H54 (cell line): ENCODE measurements at places on chromosomes 3 and 15.

DNA sequence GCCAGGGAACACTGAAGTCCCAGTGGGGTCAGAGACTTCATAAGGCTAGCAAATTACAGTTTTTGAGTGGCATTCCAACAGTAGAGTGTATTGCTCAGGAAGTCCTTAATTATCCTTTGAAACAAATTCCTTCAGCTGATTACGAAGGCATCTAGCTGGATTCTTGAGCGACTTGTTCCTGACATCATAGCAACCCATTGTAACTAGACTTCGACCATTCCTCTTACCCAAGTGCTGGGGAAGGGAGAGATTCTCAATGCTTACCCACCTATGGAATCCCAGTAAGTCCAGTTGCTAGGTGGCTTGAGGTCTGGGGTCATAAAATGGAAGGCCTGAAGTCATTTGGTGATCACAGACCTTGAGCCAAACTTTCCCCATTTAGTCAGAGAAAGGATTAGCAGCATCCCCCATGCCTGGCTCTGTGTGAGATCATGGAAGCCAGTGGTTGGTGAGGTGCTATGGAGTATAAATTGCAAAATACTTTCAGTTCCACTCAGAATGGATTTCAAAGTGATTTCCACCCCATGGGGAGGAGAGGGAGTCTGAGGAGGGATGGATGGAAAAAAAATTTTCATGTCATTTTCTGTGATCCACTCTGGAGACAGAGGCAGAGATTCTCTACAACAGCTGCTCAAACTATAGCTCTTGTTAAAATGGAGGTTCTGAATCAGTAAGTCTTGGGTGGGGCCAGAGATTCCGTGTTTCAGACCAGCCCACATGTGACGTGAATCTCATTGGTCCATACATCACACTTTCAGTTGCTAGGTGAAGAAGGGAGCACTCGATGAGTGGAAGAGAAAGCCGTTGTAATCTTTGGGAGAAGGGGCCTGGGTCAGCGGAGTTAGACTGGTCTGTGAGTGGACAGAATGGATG is 45.7 kb downstream of the CD86 start:
- peak; percentile 12 for DNase-seq

- peak; percentile 76 for DNase-seq
Measured at GRCh38 chr15:31396881-31397560, 70.4 kb downstream of the KLF13 start.

GRCh38 chr3:78721771-78722543 is 1045.8 kb downstream of the ROBO1 start:
- DNase-seq, result no peak

DNA sequence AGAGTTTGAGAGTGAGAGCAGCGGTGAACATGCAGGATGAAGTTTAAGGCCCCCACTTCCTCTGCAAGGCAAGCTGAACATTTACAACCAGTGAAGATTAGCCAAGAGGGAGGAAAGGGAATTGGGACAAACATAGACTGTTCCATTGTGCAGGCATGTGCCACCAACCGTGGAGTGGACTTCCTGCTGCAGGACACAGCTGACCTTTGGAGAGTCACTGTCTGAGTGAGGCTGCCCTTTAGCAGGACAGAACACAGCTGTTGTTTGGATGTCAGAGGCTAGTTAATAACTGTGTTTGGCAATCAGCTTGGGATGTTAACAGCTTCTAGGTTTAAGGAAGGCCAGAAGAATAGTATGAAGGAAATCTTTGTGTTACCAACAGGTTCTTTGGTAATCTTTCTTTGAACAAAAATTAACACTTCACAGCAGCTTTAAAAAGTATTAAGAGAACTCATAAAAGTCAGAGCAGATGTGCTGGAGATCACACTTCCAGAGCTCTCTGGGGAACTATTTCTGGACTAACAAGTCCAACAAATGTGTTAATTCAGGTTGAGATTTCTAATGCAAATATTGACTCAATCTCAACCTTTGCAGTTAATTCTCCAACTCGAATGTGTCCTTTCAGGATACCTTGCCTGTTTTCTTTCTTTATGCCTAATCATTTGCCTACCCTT is 31.4 kb downstream of the CTDSPL start:
- DNase-seq, result no peak

- DNase-seq, result no peak
Measured at GRCh38 chr15:85692873-85693272, 101.9 kb downstream of the KLHL25 start.

DNA sequence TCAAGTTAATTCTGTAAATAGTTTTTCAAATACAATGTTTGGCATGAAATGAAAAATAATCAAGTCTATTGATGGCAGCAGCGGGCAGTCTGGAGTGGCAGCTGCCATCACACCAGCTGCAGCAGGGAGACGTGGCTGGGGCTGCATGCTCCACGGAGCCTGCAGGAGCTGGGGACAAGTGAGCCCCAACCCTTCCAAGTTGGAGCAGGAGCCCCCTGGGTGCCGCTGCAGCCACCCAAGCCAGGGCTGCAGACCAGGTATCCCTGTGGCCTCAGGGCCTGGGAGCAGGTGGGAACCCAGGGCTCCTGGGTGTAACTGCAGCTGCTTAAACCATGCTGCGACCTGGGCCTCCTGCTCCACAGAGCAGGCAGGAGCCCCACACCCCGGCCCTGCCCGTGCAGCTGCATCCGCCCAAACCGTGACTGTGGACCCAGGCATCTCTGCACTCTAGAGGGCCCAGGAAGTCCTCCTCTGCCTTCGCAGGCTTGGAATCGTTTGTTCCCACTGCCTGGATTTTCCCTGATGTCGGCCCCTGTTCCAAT is 257.4 kb downstream of the PLOD2 start:
- no peak for DNase-seq

DNA sequence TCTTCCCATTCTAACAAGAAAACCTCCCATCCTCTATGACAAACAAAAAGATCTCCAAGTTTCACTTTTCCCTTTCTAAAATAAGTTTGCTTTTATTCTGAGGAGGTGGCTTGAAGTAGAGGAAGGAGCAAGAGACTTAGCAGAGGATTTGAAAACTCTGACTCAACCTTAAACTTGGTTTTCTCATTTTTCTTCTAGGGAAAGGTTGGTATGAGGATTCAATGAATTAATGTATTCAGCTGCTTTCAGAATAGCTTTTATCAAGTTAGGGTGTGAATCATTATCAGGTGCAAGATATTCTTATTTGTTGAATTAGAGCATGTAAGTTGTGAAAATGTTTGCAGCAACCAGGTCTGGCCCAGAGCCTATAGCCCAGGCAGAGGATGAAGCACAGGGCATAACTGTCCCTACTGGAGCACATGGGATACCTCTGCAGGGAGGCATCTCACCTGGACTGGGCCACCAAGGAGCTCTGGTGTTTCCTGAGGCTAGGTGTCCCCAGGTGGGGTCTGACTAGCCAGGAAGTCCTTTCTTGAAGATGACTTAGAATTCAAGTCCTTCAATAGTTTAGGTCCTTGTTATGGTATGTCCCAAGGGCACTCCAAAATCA is 42.3 kb downstream of the SATB1 start:
- no peak for DNase-seq

- DNase-seq, result no peak
Measured at GRCh38 chr3:99087277-99087676, 185.8 kb upstream of the DCBLD2 start.

GRCh38 chr3:11739706-11740105 is 96.0 kb upstream of the VGLL4 start:
- no peak for DNase-seq

DNA sequence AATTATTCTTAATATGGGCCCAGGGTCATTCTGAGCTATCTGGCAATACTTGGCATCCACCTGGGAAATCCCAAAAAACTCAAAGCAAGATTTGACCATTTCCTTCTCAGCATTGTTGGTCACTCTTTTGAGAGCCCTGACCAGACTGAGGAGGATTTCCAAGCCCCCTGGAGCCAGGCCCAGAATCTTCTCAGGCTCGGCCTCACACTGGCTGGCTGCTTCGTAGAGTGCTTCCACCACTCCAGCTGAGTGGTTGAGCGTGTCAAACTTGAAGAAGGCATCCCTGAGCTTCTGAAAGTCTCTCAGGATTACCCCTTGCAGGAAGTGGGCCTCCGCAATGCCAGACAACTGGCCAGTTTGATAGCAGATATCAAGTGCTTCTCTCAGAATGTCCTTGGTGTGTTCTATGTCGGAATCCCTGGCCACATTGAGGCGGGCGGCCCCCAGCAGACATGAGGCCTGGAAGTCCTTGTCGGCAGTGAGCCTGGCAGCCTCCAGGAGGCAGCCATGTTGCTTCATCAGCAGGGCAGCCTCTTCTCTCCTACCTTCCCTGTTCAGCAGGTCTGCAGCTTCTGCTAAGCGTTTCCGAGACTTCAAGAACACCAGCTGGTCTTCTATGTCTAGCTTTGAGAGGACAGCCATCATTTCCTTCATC is 68.9 kb upstream of the DCLK3 start:
- DNase-seq, result no peak

GRCh38 chr3:64903006-64903405 is 215.2 kb upstream of the ADAMTS9 start:
- DNase-seq, result no peak

DNA sequence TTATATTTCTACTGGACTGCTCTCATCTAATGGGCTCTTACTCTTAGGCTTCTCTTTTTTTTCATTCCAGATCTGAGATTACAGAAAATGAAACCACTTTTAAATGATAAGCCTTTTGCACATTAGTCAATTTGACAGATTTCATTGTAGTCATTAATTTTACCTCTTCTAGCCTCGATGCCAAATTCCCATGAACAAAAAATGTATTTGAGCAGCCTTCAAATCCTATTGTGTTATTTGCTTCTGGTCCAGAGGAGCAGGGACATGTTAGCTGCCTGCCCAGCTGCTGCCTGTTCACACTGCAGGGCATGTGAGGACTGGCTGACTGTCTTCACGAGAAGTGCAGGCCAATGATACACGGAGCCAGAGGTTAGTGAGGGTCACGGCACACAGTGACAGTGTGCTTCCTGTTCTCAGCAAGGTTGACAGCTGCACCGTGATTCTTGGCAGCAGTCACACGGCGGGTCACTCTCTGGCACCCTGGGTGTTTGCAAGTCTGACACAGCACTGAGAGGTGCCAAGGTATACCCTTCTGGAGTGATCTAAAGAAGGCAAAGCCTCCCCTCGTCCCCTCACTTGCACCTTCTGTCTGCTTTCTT is 40.8 kb downstream of the KAT2B start:
- DNase-seq, result no peak

- DNase-seq, result no peak
Measured at GRCh38 chr3:47916696-47917095, 99.5 kb downstream of the MAP4 start.

- no peak for DNase-seq
Measured at GRCh38 chr3:37973246-37974054, 17.1 kb upstream of the VILL start.

DNA sequence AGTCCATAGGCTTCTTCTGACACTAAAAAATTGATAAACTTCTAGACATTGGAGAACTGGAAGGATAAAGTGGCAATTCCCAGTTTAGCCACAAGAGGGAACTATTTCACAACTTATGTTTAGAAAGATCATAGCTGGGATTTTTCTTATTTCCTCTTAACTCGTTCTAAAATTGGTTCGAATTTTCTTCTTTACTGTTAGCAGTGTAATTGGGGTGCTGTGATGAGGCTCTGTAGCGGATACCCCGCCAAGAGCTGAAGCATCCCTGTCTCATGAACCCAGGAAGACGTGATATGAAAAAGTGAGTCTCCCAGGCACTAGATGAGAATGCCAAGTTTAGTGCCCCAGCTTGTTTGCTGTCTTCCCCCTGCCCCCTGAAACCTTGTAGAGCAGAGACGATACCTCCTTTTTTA is 85.1 kb downstream of the PDCD6IP start:
- DNase-seq, result peak; percentile 22

- no peak for DNase-seq
Measured at GRCh38 chr3:190224863-190225692, 97.2 kb downstream of the CLDN1 start.

DNA sequence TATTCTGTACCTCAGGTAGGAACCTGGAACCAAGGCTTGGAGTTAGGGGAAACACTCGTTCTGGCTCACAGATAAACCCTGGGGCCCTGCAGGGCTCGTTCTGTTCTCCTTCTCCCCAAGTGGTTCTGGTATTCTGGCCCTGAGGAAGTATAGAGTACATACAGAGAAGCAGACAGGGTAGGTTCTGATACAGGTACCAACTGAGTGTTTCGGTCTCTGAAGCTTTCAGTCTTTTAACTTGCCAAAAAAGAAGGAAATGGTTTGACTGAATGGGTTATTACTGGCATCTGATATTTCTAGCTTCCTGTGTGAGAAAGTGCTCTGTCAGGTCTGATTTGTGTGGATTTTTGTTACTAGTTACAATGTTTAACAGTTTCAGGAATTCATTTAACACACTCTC is 67.3 kb downstream of the UBE2E2 start:
- DNase-seq, result no peak

- DNase-seq, result no peak
Measured at GRCh38 chr3:107222907-107223306, 154.3 kb upstream of the CCDC54 start.

GRCh38 chr3:190338717-190339116 is 16.5 kb upstream of the CLDN1 start:
- no peak for DNase-seq

- peak; percentile 30 for DNase-seq
Measured at GRCh38 chr15:30065025-30065801, 17.5 kb upstream of the GOLGA8J start.
